ENCODE measurements at places on chromosomes 6 and 20.

GRCh38 chr6:129416337-129416990 is 293.5 kb downstream of the ARHGAP18 start:
- no peak for DNase-seq

DNA sequence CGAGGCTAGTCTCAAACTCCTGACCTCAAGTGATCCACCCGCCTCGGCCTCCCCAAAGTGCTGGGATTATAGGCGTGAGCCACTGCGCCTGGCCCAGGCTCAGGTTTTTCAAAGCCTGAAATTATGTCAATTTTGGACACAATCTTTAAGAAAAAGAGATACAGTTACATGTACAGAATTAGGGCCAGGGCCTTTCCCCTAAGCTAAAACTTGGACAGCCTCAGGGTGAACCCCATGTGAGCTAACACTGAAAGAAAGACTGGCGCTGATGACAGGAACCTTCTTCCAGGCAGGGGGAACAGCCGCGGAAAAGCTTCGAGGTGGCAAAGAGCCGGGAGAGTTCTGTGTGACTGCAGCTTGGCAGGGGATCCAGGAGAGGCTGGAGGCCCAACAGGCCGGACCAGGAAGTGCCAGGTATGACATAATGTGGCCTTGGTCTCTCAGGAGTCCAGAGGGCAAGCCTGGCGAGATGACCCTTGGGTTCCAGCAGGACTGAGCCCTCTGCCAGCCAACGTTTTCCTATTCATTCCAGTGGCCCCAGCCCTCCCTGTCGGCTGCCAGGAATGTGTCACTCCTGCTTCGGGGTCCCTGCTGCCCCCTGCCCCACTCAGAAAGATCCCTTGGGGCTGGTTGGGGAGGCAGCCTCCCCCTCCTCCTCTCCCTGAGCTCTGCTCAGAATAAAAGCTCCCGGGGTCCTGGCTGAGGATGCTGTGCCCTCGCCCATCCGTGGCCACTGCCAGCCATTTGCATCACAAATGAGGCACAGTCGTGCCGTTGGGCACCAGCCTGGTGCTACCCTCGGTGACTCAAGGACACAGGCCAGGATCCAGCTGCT is 37.3 kb downstream of the RBM38 start:
- DNase-seq: no peak

GRCh38 chr20:25058847-25059810 is 1.2 kb upstream of the ACSS1 start:
- no peak for DNase-seq

DNA sequence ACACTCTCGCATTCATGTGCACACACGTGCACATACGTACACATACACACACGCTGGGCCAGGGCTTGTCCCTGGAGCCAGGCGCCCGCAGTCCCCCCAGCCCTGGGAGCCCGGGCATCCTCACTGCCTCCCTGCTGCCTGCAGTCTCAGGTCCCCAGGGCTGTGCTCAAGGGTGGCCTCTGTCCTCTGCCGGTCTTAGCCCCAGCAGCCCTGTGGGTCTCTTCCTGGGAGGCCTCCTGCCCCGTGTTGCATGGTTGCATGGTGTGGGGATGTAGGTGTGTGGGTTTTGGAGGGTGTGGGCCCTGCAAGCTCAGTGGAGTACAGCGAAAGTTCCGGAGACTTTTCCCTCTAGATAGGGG is 101.5 kb downstream of the TMEM242 start:
- no peak for DNase-seq

GRCh38 chr20:51220293-51220706 is 197.4 kb upstream of the KCNG1 start:
- no peak for DNase-seq

- no peak for DNase-seq
Measured at GRCh38 chr20:46703435-46703834, 6.0 kb upstream of the SLC2A10 start.

- DNase-seq: no peak
Measured at GRCh38 chr6:54096811-54097210, 14.4 kb upstream of the MLIP start.

- no peak for DNase-seq
Measured at GRCh38 chr20:45685896-45686295, 15.9 kb upstream of the WFDC11 start.

DNA sequence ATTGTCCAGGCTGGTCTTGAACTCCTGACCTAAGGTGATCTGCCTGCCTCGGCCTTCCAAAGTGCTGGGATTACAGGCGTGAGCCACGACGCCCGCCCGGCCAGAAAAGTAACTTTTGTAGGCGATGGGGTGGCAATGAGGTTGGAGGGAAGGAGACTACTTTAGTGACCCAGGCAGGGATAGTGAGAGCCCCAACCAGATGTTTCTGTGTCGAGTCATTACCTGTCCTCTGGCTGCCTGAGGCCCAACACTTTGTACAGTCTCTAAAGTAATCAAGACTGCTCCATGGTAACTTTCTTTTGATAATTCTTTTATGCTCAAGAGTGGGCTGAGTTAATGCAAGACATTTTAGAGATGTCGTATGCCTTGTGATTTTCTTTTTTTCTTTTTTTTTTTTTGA is 6.8 kb downstream of the SASH1 start:
- no peak for DNase-seq

GRCh38 chr6:156699935-156700334 is 77.2 kb upstream of the ARID1B start:
- no peak for DNase-seq

GRCh38 chr6:5484692-5485091 is 223.4 kb downstream of the FARS2 start:
- DNase-seq: no peak

GRCh38 chr6:148154668-148155067 is 188.0 kb upstream of the SASH1 start:
- DNase-seq: no peak

DNA sequence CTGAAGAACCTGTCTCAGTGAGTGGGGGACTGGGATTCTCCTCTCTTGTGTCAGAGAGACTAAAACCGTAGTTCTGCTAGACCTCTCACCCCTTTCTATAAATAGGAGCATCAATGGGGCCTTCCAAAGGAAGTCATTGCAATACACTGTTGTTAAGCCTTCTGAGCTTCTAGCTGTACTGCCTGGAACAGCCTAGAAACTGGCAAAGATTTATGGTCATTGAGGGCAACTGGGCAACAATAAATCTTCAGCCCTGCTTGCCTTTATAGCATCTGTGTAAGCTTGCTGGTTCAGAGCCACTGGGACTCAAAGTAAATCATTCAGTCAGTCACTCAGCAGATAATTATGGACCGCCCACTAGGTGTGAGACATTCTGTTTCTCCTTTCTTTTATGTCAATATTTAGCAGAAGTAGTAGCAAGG is 53.2 kb downstream of the PPP1R14C start:
- DNase-seq: no peak

- DNase-seq: no peak
Measured at GRCh38 chr6:166366921-166367320, 15.8 kb downstream of the MPC1 start.

DNA sequence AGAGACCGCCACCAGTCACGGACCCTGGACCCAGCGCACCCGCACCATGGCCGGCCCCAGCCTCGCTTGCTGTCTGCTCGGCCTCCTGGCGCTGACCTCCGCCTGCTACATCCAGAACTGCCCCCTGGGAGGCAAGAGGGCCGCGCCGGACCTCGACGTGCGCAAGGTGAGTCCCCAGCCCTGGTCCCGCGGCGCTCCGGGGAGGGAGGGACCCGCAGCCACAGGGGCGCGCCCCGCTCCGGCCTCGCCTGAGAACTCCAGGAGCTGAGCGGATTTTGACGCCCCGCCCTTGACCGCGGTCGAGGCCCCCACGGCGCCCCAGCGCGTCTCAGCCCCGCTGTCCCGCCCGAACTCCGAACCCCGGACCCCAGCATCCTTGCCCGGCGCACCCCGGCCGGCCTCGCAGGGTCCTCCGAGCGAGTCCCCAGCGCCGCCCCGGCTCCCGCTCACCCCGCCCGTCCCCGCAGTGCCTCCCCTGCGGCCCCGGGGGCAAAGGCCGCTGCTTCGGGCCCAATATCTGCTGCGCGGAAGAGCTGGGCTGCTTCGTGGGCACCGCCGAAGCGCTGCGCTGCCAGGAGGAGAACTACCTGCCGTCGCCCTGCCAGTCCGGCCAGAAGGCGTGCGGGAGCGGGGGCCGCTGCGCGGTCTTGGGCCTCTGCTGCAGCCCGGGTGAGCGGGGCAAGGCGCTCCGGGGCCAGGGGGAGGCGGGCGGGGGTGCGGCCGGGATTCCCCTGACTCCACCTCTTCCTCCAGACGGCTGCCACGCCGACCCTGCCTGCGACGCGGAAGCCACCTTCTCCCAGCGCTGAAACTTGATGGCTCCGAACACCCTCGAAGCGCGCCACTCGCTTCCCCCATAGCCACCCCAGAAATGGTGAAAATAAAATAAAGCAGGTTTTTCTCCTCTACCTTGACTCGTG is at the start of gene OXT:
Gene OXT, plus strand, starts transcription at position 11 of the 920 bp plus-strand sequence. Its CDS starts 36 bp downstream, at position 47.
- no peak for DNase-seq

GRCh38 chr20:63682384-63683139 is 13.9 kb upstream of the TNFRSF6B start:
- DNase-seq: no peak

DNA sequence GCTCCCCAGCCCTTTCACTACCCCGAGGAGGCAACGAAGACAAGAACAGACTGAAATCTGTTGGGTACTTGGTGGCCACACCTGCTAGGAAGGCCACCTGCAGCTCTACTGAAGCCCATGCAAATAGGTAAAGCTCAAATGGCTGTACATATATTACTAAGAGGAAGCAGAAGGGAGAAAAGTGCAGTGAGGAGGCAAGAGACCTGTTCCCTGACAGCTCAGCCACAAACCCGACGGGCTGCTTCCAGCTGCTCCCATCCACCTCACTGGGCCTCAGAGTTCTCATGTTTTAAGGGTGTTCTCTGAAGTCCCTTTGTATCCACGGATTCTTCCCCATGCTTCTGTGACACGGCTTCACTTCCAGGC is 24.6 kb downstream of the TRAM2 start:
- no peak for DNase-seq

GRCh38 chr20:63831993-63832686 is 1.1 kb upstream of the ZBTB46 start:
- DNase-seq: no peak

- DNase-seq: no peak
Measured at GRCh38 chr6:156557251-156557910, 219.8 kb upstream of the ARID1B start.

- DNase-seq: no peak
Measured at GRCh38 chr6:145044641-145045246, 690.6 kb downstream of the EPM2A start.

GRCh38 chr6:139131736-139132280 is 3.1 kb upstream of the HECA start:
- no peak for DNase-seq

Measured in NCI-H1436 treated with DMSO at 0.1 percent for 48 hours (cell line).